Spleen (tissue), 13 donors: ENCODE measurements at places on chromosomes 3 and 15. TPM values are rescaled to one million over a fixed set of nuclear protein-coding genes. Genes with fewer than 3 reads are reported as not detected.
A peak's percentile ranks its signal among the peaks of the same experiment; 100 is the strongest.

The CAPN3 gene
- 20.3 TPM for polyA plus RNA-seq

- H3K4me1 ChIP-seq: no peaks in the 10 kb centered on the region
- peaks cover 6% of the 10 kb centered on the region for H3K27me3 ChIP-seq
- peak overlapping the region; percentile 79 for H3K27ac ChIP-seq
Observed at GRCh38 chr3:149339931-149340309, 6.5 kb upstream of the TM4SF18 start.

- peaks cover 16% of the 10 kb centered on the region for H3K4me1 ChIP-seq
- H3K4me3 ChIP-seq: peak within 1 kb of the TSS; percentile 52
- H3K27ac ChIP-seq: peak within 1 kb of the TSS; percentile 76
- H3K27me3 ChIP-seq: no peaks in the 10 kb centered on the region
- peak; percentile 85 for DNase-seq
Observed at GRCh38 chr15:73926219-73927002, at the start of gene LOXL1. LOXL1 (plus strand) TSS chr15:73926462; CDS start chr15:73926784, 322 bp downstream.

The SH2D7 gene
- not detected for polyA plus RNA-seq

The HESX1 gene
- polyA plus RNA-seq: 2.4 TPM

The TRPM1 gene
- not detected for polyA plus RNA-seq

The SLC24A5 gene
- polyA plus RNA-seq: not detected

- no peaks in the 10 kb centered on the region for H3K27me3 ChIP-seq
- H3K4me3 ChIP-seq: no peak overlapping the region
- no peak overlapping the region for H3K27ac ChIP-seq
- DNase-seq: no peak
Observed at GRCh38 chr3:180417241-180417640, 184.7 kb upstream of the TTC14 start.

GRCh38 chr3:3771094-3771493, 28.1 kb upstream of the LRRN1 start:
- no peaks in the 10 kb centered on the region for H3K4me1 ChIP-seq
- no peaks in the 10 kb centered on the region for H3K36me3 ChIP-seq
- no peak overlapping the region for H3K27ac ChIP-seq
- no peak for DNase-seq
- no peak overlapping the region for H3K4me3 ChIP-seq

The FAM3D gene
- 0.42 TPM for polyA plus RNA-seq

DNA sequence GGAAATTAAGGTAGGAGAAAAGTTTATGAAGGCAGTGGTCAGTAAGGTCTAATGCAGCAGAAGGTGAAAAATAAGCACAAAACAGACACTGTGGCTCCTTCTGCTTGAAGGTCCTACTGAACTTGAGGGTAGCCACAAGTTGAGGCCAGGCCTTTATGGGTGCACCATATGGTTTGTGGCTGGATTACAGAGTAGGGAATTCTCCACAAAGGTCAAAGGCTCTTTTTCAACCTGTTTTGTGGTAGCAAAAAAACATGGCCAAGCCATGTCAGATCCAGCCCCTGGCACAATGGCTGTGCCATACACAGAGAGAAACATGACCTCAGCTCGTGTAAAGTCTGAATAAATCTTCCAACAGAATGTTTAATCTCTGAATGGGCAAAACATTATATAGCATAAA, 214.0 kb downstream of the SATB1 start:
- no peak overlapping the region for H3K4me3 ChIP-seq
- no peaks in the 10 kb centered on the region for H3K4me1 ChIP-seq
- DNase-seq: no peak
- no peaks in the 10 kb centered on the region for H3K27me3 ChIP-seq
- H3K27ac ChIP-seq: no peak overlapping the region

GRCh38 chr3:109131276-109131675, 5.2 kb upstream of the C3orf85 start:
- H3K4me3 ChIP-seq: no peak overlapping the region
- DNase-seq: no peak
- no peaks in the 10 kb centered on the region for H3K36me3 ChIP-seq
- H3K4me1 ChIP-seq: no peaks in the 10 kb centered on the region

DNA sequence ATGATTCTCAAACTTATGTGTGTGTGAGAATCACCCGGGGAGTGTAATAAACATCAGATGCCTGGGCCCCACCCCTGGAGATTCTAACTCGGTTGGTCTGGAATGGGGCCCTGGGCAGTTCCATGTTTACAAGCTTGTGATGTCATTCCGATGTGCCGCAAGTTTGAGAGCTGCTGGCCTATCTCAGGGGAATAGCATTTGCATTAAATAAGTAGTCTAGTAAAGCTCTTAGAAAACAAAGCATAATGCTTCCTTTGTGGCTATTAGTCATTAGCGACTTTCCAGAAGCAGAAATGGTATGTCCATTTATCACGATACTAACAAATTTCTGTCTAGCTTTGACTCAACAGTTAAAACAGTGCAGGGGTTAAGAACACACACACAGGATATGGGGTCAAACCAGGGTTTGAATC, 20.9 kb downstream of the PGBD4 start:
- no peaks in the 10 kb centered on the region for H3K27me3 ChIP-seq
- no peak overlapping the region for H3K4me3 ChIP-seq
- H3K4me1 ChIP-seq: no peaks in the 10 kb centered on the region
- no peak for DNase-seq
- no peaks in the 10 kb centered on the region for H3K36me3 ChIP-seq

DNA sequence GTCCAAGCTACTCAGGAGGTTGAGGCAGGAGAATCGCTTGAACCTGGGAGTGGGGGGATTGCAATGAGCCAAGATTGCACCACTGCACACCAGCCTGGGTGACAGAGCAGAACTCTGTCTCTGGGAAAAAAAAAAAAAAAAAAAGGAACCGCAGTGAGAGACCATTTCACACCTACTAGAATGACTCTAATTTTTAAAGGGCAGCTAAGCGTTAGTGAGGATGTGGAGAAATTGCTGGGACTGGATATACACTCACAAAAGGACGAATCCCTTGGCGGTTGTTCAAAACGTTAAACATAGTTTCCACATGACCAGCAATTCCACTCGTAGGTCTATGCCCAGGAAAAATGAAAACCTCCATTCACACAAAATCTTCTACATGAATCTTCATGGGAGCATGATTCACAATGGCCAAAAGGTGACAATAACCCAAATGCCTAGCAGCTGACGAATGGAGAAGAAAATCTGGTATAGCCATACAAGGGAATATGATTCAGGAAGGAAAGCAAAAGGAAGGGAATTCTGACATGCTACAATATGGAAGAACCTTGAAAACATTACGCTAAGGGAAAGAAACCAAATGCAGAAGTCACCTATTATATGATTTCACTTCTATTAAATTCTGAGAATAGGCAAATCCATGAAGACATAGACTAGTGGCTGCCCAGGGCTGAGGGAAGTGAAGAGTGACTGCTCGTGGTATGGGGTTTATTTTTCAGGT, 127.0 kb downstream of the CHSY1 start:
- peaks cover 87% of the 10 kb centered on the region for H3K4me1 ChIP-seq
- H3K27me3 ChIP-seq: no peaks in the 10 kb centered on the region
- peak overlapping the region; percentile 80 for H3K27ac ChIP-seq
- no peak overlapping the region for H3K4me3 ChIP-seq

DNA sequence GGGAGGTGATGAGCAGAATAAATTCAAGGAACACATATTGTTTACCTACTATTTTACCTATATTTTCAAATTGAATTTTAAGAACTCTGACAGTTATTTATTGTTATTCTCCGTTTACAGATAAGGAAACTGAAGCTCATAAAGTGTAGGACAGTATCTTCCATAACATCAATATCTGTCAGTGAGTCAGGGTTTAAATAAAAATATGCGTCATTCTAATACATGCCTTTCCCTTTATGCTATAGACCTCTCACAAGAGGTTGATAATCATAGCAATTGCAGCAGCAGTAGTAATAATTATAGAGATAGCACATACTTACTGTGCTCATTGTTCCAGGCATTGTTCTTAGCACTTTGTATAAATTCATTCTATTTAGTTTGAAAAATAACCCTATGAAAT, 101.1 kb downstream of the EPHA6 start:
- no peaks in the 10 kb centered on the region for H3K27me3 ChIP-seq
- no peak overlapping the region for H3K4me3 ChIP-seq
- no peak for DNase-seq
- H3K4me1 ChIP-seq: no peaks in the 10 kb centered on the region
- no peak overlapping the region for H3K27ac ChIP-seq
- H3K36me3 ChIP-seq: no peaks in the 10 kb centered on the region

DNA sequence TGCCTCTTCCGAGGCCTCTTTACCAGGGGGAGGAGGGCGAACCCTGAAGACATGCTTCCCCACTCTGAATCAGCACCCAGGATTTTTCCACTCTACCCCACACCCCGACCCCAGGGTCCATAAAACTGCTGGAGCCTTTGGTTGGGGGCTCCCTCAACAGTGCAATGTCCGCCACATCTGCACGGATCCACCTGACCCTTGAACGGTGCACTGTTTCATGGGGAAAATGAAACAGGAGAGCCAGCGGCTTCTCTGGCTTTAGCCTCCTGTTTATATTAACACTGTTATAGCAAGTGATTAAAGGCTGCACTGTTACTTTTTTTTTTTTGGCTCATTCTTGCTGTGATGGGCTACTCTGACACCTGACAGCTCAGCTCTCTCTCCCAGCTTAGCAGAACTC, 124.1 kb upstream of the DLG1 start:
- H3K4me1 ChIP-seq: no peaks in the 10 kb centered on the region
- no peak overlapping the region for H3K4me3 ChIP-seq
- H3K27me3 ChIP-seq: no peaks in the 10 kb centered on the region
- H3K36me3 ChIP-seq: no peaks in the 10 kb centered on the region

- peak overlapping the region; percentile 64 for H3K4me3 ChIP-seq
- peak overlapping the region; percentile 93 for H3K27ac ChIP-seq
- peaks cover 68% of the 10 kb centered on the region for H3K4me1 ChIP-seq
- no peaks in the 10 kb centered on the region for H3K36me3 ChIP-seq
- H3K27me3 ChIP-seq: no peaks in the 10 kb centered on the region
- DNase-seq: no peak
Observed at GRCh38 chr3:105867712-105868430, 941 bp downstream of the CBLB start.

The RAB27A gene
- 11.4 TPM for polyA plus RNA-seq

The REC114 gene
- polyA plus RNA-seq: not detected

The FBXW12 gene
- not detected for polyA plus RNA-seq

- no peaks in the 10 kb centered on the region for H3K4me1 ChIP-seq
- no peak for DNase-seq
- no peak overlapping the region for H3K4me3 ChIP-seq
Observed at GRCh38 chr3:160637086-160637485, 39.9 kb upstream of the ARL14 start.

DNA sequence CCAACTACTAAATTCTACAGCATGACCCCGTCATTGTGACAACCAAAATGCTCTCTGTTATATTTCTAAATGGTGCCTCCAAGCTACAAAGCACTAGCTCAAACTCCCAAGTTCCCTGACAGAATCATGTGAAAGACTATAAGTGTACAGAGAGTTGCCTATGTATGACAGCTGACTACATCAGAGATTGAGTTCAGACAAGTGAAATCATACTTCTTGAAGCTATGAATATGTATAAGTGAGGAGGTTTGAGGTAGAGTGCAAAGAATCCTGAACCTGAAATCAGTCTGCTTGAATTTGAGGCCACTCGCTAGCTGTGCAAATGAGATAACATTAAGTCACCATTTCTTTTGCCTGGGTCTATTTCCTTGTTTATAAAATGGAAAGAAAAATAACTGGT, 63.9 kb upstream of the TP63 start:
- DNase-seq: no peak
- no peaks in the 10 kb centered on the region for H3K27me3 ChIP-seq

DNA sequence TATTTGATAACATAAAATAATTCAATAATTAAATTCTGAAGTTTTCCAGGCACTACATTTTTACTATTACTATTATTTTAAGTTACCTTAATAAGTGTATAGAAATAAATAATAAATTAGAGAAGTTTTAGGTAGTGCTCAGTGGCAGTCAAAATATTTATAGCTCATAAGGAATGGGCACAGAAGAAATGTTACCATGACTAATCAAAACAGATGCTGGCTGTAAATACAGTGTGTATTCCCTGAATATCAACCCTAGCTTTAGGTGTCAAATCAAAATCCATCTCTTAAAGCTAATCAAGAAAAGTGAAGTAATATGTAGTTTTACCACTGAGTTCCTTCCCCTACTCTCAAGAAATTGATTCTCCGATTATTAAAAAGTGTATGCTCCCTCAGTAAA, 35.5 kb downstream of the ZBTB20 start:
- no peak overlapping the region for H3K27ac ChIP-seq
- H3K4me1 ChIP-seq: no peaks in the 10 kb centered on the region
- no peak overlapping the region for H3K4me3 ChIP-seq
- H3K36me3 ChIP-seq: no peaks in the 10 kb centered on the region
